Osteocyte (in vitro differentiated cells): ENCODE measurements at places on chromosomes 1 and 21.

DNA sequence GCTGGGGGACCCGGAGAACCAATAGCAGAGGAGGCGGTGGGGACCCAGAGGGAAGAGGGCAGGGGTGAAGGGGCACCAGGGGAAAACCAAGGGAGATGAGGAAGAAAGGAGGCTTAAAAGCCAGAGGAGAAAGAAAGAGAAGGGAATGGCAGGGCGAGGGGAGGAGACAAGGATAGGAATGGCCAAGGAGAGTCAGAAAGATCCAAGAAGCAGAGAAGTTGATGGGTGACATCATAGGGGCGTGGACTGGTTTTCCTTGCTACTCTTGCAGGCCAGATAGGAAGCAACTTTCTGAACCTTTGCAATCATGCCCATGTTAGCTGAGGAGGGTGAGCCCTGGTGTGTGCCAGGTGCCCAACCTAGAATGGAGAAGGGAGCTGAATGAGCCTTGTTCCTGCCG lies 5.4 kb downstream of the NPR1 start:
- DNase-seq: no peak

DNA sequence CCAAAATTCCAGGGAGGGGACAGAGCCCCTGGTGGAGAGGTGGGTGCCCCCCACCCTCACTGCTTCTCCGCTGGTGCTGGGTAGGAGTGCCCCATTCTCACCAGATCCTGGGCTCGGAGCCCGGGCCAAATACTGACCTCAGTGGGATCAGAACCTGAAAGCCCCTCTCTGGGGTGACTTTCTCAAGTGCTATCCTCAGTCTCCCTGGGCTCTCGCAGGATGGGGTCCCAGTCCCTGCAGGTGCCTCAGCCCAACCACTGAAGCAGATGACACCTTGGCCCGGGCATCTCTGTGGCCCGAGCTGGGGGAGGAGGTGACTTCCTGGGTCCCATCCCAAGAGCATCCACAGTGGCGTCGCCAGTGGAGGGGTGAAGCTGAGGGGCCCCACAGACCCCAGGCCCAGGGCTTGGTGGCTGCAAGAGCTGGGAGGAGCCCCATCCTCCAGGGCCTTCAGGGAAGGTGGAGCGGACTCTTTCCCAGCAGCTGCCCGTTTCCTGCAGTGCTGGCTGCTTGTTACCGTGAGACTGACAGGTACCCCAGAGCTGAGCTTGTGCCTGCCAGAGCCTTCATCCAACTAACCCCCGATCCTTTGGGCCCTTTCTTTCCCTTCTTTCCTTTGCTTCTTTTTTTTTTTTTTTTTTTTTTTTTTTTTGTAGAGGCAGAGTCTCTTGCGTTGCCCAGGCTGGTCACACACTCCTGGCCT lies 3.9 kb upstream of the FNDC10 start:
- DNase-seq: no peak

DNA sequence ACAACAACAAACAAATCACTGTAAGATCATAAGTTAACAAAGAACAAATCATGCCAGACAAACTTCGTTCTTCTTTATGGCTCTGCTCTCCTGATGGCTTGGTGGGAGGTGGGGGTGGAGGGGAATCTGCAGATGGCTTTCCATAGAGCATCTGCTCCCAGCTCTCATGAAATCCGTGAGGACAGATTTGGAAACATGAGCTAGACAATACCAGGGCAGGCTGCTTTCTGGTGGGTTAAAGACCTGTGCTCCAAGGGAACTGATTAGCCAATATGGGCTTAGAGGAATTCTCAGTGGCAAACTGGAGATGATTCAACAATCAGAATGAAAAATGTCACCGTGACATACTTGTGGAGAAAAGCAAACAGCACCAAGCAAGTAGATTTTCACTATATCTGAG lies 69.4 kb upstream of the TLR5 start:
- no peak for DNase-seq

DNA sequence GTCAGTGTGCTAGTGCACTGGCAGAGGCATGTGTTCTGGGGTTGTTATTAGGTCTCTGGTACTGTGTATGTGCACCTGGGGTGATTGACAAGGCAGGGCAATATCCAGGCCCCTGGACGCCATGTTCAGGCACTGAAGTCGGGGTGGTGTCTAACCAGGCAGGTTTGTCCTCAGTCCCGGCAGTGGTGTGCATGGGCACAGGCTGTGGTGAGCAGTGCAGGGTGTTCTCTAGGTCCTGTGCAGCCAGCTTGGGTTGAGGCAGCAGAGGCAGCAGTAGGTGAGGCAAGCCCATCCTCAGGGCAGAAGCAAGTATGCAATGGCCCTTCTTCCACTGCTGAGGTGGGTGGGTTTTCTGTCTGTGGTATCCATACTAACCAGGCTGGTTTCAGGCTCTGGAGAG lies 252.3 kb upstream of the LRRC7 start:
- no peak for DNase-seq

DNA sequence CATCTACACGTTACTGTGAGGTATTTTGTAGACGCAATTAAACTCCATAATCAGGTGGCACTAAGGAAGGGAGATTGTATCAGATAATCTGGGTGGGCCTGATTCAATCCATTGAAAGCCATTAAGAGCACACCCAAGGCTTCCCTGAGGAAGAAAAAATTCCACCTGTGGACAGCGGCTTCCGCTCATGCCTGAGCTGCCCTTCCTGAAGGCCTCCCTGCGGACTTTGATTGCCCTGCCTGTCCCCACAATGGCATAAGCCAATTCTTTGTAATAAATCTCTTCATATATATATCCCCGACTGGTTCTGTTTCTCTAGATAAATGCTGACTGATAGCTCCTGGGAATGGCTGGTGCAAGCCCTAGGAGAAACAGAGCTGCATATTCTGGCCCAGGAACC lies 138.3 kb downstream of the TGFBR3 start:
- no peak for DNase-seq

DNA sequence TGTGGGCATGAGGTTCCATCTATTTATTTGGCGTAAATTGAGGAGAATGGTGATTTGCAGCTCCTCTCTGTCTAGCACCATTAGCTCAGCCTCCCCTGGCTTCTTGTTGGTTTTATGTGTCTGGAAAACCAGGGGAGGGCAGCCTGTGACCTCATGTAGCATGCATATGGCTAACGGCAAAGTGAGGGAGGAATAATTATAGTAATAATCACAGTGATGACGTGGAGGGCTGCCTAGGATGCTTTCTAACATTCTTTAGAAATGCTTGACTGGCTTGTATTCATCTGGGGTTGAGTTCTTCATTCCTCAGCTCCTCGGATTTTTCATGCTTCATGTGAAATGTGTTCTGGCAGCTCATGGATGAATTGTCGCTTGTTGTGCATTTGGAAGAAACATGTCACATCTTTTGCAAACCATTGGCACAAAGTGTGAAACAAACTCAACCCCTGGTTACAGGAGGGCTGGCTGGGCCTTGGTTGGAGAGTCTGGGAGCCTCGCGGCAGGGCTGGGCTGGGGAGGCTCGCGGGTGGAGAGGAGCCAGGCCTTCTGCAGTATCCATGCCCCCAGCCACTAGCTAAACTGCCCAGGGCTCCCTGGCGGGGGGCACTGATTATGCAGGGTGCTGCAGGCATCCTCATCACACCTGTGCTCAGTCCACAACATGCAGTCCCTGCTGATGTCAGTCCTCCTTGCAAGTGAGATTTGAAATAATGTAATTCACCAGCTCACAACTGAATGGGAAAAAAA lies 149.6 kb downstream of the DISC1 start:
- no peak for DNase-seq

DNA sequence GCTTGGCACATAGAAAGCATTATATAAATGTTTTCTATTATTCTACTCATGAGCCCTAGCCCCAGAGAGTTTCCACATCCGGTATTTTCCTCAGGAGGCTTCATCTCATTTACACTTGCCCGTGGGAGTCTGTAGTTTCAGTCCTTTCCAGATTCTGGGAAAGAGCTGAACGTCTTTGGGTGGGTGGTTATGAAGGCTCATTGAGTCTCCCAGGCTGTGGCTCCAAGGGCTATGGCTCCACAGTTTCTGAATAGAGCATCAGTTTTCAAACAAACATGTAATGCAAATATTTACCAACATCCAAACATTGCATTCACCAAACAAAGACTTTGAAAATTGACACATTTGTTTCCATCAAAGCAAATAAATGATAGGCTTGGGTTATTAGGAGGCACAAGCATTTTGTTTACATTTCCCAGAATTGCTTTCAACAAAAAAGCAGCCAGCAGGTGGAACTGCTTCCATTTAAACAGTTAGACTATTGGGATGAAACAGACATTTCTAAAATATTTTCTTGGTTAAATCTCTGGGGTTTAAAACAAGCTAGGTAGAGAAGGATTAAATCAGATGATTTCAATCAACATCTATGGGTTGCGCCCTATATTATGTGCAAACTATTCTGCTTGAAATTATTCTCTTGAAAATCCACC lies 1.3 kb upstream of the LEMD1 start:
- no peak for DNase-seq

- DNase-seq: no peak
Observed at GRCh38 chr1:964691-965525, 1.4 kb upstream of the PLEKHN1 start.

GRCh38 chr1:24948079-24948827 lies 18.2 kb upstream of the RUNX3 start:
- no peak for DNase-seq

DNA sequence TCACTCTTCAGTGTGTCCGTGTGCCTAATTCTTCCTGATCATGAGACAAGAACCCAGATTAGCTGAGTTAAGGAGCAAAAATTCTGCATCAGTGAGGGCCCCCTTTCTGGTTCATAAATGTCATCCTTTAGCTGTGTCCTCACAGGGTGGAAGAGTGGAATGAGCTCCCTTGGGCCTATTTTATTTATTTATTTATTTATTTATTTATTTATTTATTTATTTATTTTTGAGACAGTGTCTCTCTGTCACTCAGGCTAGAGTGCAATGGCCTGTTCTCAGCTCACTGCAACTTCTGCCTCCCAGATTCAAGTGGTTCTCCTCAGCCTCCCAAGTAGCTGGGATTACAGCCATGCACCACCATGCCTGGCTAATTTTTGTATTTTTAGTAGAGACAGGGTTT lies 131.7 kb downstream of the PATJ start:
- DNase-seq: no peak

DNA sequence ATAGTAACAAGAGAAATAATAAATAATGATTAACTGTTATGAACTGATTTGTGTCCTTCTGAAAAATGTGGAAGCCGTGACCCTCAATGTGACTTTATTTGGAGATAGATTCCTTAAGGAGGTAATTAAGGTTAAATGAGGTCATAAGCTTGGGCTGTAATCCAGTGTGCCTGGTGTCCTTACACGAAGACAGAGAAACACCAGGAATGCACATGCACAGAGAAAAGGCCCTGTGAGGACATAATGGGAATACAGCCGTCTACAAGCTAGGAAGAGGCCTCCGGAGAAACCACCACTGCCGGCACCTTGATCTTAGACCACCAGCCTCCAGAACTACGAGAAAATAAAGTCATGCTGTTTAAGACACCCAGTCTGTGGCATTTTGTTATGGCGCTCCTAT lies 215.9 kb downstream of the NEGR1 start:
- DNase-seq: no peak

DNA sequence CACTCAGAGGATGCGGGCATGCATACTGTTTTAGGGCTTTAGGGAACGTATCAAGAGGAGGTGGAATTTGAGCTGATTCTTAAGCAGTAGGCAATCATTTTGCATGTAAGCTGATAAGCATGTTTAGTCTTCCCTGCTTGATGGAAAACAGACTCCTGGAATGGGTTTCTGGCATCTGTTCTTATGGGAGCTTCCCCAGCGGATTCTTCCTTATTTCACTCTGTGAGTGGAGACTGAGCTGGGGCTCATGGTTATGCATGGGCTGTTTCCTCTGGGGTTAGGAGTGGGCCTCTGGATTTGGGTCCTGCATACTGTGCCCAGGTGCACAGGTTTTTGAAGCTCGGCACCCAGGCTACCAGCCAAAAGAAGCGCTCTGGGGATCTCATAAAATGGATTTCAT lies 93.4 kb downstream of the DIRAS3 start:
- no peak for DNase-seq

DNA sequence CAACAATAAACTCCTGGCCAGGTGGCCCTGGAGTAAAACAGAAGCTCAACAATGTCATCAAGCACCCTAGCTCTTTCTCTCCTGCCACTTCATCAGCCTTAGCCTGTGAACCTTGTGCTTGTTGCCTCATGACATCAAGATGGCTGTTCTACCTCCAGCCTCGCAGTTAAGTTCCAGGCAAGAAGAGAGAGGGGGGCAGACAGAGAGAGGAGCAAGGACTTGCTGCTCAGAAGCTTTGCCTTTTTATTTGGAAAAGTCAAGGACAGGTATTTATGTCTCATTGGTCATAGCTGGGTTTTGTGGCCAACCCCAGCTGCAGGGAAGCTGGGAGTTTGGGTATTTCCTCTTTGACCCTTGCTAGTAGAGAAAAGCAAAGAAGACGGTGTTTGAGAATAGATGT lies 60.3 kb upstream of the GADD45A start:
- peak; percentile 11 for DNase-seq

- DNase-seq: no peak
Observed at GRCh38 chr1:13869172-13869797, 169.3 kb downstream of the PRDM2 start.

GRCh38 chr1:209316929-209317328 lies 266.6 kb upstream of the CAMK1G start:
- DNase-seq: no peak

DNA sequence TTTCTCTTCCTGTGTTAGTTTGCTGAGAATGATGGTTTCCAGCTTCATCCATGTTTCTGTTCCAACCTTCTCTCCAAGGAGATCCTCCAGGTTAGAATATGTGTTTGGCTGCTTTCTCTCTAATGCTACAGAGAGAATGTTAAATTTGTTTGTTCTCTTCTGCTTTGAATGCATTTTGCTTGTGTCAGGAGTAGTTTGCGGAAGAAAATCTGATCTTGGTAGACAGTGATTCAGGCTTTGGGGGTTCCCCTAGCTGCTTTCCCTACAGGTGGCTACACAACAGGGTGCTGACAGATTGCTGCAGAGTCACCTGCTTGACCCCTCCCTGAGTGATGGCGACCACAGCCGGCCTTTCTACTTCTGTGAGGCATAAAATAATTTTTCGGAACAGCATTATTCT lies 41.8 kb downstream of the MACO1 start:
- no peak for DNase-seq

- DNase-seq: no peak
Observed at GRCh38 chr1:39214998-39215873, 10.7 kb downstream of the MACF1 start.

DNA sequence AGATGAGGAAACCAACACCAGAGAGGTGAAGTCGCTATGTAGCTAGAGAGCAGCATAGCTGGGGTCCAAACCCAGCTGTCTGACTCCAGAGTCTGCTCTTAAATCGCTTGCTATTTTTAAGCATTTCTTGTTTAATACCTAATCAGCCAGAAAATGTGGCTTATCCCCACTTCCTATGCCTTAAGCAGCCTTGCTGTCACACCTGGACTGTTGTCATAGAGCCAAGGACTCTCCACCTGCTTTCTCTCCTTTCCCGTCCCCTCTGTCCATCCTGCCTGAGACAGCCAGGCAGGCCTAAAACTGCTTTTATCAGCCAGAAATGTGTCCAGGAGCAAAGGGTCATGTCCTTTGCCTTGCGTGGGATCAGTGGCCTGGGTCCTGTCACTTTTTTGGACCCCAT lies 28.3 kb upstream of the EPHA8 start:
- DNase-seq: no peak
